ENCODE measurements at places on chromosomes 2 and 18.

DNA sequence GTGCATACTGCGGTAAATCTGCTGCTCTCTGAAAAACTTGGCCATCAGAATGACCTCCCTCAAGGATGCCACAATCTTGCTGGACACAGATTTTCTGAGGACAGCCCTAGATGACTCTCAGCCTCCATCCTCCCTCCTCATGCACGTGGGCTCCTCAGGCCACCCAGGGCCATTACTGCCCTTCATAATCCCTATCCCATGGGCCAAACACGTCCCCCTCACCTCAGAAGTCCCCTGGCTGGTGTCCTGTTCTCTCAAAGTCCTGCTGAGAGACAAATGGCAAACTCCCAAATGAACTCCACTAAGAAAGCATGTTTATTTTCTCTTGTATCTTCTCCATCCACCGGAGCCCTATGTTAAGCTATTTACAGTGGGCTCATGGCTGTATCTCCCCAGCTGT lies 125.7 kb downstream of the MRO start:
- no peak for DNase-seq

GRCh38 chr2:82412021-82412420 lies 2047.1 kb downstream of the SUCLG1 start:
- no peak for DNase-seq

DNA sequence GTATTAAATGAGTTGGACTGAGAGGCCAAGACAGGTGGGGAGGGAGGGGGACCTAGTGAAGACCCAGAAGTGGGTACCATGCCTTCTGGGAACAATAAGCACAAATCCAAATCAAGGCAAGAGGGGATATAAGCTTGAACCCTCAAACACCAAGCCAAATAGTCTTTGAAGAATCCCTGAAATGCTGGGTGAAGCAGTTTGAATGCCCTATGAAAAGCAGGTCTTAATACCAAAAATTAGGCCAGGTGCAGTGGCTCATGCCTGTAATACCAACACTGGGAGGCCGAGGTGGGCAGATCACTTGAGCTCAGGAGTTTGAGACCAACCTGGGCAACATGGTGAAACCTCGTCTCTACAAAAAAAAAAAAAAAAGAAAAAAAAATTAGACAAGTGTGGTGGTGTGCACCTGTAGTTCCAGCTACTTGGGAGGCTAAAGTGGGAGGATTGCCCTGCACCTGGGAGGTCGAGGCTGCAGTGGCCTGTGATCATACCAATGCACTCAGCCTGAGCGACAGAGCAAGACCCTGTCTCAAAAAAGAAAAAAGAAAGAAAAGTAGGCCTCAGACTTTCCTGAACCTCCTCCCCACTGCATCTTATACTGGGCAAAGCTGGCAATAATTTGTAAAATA lies 3.5 kb downstream of the PCBP1 start:
- no peak for DNase-seq

- DNase-seq, result no peak
Observed at GRCh38 chr2:236752096-236752495, 182.5 kb downstream of the ACKR3 start.
